ENCODE measurements at places on chromosomes 2 and 18.

- no peak for DNase-seq
These were observed 89.0 kb downstream of the TMEM18 start for GRCh38 chr2:588074-588645.

GRCh38 chr2:1824202-1824905 lies 80.0 kb upstream of the PXDN start:
- no peak for DNase-seq

DNA sequence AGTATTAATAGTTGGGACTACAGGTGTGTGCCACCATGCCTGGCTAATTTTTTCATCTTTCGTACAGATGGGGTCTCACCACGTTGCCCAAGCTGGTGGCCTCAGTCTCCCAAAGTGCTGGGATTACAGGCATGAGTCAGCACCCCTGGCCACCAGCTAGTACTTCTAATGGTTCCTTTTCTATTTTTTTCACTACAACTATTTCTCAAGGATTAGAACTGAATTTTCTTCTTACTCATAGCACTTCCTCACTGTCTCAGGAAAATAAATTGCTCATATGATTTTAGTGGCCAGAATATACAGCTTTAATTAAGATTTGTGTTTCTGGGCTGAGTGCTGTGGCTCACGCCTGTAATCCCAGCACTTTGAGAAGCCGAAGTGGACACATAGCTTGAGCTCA lies 43.2 kb upstream of the SOS1 start:
- DNase-seq = no peak

DNA sequence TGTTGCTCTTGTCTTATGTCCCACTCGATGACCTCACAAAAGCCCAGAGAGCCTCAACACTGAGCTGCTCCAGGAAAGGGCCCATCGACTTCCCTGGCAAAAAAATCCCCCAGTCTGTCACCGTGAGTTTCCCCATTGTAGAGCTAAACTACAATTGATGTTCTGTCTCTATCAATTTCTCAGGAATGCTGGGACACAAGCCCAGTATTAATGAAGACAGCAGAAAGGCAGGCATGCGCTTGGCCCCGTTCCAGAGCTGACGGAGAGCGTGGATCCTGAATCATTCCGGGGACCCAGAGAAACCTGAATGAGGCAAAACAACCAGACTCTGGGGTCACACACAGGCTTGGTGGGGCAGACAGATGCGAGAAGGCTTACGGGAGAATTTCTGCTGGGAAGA lies 146.9 kb downstream of the TTC32 start:
- DNase-seq = no peak

DNA sequence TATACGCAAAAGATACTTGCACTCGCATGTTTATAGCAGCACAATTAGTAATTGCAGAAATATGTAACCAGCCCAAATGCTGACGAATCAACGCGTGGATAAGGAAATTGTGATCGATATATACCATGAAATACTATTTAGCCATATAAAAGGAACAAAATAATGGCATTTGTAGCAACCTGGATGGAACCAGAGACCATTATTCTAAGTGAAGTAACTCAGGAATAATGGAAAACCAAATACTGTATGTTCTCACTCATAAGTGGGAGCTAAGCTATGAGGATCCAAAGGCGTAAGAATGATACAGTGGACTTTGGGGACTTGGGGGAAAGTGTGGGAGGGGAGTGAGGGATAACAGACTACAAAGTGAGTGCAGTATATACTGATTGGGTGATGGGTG lies 1008.0 kb upstream of the CRIM1 start:
- DNase-seq = no peak

- no peak for DNase-seq
These were observed 585.4 kb upstream of the ID2 start for GRCh38 chr2:8096484-8096883.

DNA sequence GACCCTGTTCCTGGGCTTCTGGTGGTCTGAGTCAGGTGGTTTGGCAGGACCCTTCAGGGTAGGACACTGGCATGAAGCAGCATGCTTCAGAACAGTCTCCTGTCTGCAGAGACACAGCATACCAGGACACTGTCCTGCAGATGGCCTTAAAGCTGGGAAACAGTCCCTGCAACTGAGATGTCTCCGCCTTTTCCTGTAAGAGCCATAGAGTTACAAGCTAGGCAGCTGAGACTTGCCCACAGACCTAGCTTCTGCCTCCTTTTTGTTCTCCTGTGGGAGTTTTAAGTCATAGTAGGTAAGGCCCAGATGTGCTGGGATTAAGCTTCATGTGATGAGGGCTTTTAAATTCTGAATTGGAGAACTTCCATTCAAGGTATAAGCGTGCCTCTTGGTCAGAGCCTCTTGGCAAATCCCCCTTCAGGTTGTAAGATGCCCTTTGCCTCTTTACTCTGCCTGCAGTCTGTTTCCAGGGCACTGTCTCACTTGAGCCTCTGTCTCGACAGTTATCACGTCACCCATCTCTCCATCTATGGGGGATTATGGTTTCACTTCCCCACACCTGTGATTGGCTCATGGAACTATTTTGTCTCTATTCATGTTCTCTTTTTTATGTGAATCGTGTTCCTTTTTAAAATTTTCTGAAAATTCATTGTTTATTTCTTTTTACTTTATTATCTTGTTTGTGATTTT lies 51.8 kb downstream of the COA5 start:
- peak; percentile 77 for DNase-seq

DNA sequence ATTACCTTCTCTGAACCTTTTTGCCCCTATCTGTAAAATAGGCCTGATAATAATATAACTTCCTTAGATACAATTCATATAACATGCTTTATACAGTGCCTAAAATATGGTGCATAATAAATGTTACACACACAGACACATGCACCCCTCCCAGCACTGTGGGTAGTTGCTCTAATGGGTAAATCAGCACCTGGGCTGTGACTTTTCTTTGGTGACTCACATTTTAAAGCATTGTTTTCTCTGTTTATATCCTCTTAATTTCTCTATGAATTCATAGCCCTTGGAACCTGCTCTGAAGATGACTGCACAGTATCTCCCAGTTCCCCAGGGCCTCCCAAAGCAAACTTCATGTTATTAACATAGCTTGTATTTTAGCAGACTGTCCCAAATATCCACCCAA lies 248.2 kb upstream of the TNP1 start:
- no peak for DNase-seq

DNA sequence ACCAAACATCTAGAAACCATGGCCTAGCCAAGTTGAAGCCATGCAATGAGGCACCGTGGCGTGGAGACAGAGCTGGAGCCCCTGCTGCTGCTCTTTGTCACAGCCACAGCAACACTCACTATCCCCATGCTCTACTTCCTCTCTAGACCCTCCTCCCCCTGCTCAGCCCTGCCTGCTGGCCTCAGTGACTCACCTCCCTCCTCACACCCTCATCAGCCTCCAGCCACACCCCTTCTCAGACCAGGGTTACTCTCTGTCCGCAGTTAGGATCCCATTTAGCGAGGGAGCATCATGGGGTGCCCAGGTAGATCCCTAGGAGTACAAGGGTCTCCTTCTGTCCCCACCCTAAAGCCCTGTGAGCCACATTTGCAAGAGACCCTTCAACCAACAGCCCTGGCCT lies 25.4 kb upstream of the SOX11 start:
- DNase-seq = no peak

GRCh38 chr18:1078301-1078700 lies 173.6 kb downstream of the ADCYAP1 start:
- no peak for DNase-seq

Measured in GM13977 (cell line).